ENCODE measurements at places on chromosomes 2 and 18. TPM values are rescaled to one million over a fixed set of nuclear protein-coding genes. Genes with fewer than 3 reads are reported as not detected.
A peak's percentile ranks its signal among the peaks of the same experiment; 100 is the strongest.

KIAA2012 gene
- not detected for total RNA-seq

GRCh38 chr2:68556381-68556780 lies 87.0 kb upstream of the PROKR1 start:
- H3K27ac ChIP-seq: no peak overlapping the region
- no peak overlapping the region for H3K4me3 ChIP-seq
- H3K36me3 ChIP-seq: no peaks in the 10 kb centered on the region
- H3K27me3 ChIP-seq: no peaks in the 10 kb centered on the region
- H3K4me1 ChIP-seq: no peaks in the 10 kb centered on the region

HOXD9 gene
- not detected for total RNA-seq

DNA sequence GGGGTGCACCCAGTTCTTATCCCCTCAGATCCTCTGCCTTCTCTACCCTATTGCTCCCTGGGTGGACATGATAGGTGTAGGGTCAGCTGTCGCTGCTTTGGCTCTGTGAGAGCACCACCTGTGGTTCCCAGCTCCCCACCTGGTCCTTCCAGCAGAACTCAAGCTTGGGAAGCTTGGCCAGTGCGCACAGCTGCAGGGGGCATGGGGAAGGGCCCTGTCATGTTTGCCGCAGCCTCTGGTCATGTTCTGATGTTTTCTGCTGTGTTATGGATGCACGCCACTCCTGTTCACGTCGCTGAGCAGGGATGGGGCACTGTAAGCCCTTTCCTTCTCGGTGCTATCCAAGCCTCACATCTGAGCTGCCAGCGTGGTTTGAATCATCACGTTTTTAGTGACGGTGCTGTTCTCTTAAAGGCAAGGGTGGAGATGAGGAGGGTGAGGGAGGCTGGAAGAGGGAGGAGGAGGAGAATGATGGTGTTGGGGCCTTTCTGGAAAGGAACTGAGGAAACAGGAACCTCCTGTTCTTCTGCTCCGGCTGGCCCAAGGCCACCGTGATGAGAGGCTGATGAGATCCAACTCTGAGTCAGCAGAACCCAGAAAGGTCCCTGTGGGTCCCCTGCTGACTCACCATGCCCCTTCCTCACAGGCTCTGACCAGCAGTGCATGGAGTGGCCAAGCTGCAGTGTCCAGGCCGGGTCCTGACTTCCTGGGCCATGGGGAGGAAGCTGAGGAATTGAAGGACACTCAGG lies 78.0 kb downstream of the LIPG start:
- H3K4me1 ChIP-seq: no peaks in the 10 kb centered on the region
- H3K27me3 ChIP-seq: no peaks in the 10 kb centered on the region
- H3K4me3 ChIP-seq: no peak overlapping the region

DNA sequence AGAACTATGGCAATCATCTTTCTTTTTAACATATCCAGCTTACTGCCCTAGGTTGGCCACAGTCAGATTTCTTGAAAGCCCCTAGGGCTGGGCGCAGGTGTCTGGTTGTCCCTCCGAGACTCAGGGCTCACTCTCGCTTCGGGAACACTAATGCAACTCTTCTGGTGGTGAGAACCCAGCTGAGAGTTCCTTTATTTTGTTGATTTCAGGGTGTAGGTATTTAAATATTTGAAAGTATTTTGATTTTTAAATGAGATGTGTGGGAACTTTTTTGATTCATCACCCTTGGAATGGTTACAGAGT lies 40.7 kb downstream of the INPP4A start:
- no peaks in the 10 kb centered on the region for H3K4me1 ChIP-seq
- no peaks in the 10 kb centered on the region for H3K27me3 ChIP-seq
- no peaks in the 10 kb centered on the region for H3K36me3 ChIP-seq
- no peak overlapping the region for H3K4me3 ChIP-seq
- H3K27ac ChIP-seq: no peak overlapping the region
- no peak for DNase-seq

DNA sequence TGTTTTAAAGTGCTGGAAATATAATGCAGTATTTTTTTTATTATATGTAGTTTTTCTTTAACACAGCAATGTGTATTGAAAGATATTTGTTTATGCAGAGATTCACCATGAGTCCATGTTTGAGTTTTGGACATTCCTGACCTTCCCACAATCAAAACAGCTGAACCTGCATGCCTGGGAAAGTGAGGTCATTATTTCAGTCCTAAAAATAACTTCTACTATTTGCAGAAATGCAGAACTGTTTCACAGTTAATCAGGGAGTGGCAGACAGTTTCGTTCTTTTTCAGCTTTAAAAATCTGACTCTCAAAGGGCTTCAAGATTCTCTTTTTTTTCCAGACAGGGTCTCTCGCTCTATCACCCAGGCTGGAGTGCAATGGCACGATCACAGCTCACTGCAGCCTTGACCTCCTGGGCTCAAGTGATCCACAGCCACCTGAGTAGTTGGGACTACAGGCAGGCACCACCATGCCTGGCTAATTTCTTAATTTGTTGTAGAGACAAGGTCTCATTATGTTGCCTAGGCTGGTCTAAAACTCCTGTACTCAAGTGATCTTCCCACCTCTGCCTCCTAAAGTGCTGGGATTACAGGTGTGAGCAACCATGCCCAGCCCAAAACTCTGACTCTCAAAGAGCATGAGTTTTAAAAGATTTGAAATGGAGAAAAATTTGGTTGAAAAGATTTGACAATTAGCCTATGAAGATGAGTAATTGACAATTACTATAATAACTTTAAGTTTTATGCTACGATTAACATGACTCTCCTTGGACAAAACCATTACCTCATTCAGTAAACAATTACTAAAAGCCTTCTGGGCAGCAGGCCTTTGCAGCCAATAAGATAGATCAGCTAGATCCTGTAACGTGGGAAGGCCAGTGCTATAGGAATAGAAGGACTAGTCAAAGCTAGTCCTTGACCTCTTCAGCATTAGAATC lies 5.0 kb upstream of the MYL12B start:
- peak overlapping the region; percentile 92 for H3K27ac ChIP-seq
- peaks cover 37% of the 10 kb centered on the region for H3K36me3 ChIP-seq
- H3K27me3 ChIP-seq: no peaks in the 10 kb centered on the region
- peaks cover 22% of the 10 kb centered on the region for H3K4me1 ChIP-seq
- DNase-seq: no peak
- no peak overlapping the region for H3K4me3 ChIP-seq

DTNA gene
- 27.6 TPM for total RNA-seq

CNRIP1 gene
- 6.9 TPM for total RNA-seq

RBFA gene
- total RNA-seq: 27.1 TPM

DNA sequence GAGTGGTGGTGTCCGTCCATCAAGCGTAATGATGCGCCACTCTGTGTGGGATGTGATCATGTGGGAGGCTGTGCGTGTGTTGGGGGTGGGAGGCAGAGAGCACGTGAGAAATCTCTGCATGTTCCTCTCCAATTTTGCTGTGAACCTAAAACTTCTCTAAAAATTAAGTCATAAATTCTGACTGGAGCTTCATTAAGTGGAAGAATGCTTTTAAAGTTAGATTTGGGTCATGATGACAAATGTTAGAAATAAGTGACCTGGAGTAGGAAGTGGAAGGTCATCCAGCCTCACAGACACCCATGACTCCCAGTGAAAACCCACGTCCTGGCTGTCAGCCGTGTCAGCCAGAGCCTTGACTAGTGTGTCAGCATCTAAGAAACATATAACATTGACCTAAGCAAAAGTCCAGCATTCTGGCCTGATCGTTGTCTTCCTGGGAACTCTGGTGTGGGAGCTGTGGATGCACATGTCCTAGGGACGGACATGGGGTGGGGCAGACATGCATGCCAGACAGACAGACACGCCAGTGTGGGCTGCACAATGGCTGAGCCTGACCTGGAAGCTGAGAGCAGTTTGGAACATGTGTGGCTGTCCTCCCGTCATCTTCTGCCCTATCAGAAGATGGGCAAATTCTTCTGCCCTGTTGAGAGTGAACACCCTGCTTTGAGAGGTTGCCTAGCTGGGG lies 245.6 kb downstream of the FAM210A start:
- H3K4me1 ChIP-seq: no peaks in the 10 kb centered on the region
- H3K36me3 ChIP-seq: no peaks in the 10 kb centered on the region
- H3K4me3 ChIP-seq: no peak overlapping the region
- no peak overlapping the region for H3K27ac ChIP-seq
- H3K27me3 ChIP-seq: no peaks in the 10 kb centered on the region
- DNase-seq: no peak

GRCh38 chr2:197378494-197379307 lies 56.1 kb downstream of the SF3B1 start:
- no peaks in the 10 kb centered on the region for H3K4me1 ChIP-seq
- H3K4me3 ChIP-seq: no peak overlapping the region
- no peaks in the 10 kb centered on the region for H3K27me3 ChIP-seq

DNA sequence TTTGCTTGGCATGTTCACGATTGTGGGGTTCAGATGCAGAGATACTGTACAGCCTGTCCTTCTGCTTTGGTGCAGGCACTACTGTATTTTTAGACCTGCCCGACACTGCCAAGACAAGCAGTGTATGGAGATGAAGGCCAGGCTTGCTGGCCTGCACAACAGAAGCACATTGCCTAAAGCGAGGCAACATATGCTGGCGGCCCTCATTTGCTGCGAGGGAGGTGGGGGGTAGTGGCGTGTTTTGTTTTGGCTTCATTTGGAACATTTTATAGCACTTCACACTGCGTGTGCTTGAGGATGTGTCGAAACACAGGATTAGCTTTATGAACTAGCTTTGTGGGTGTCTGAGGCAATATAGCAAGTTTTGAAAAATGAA lies 27.0 kb downstream of the TMEM182 start:
- DNase-seq: no peak
- H3K4me1 ChIP-seq: peaks cover 21% of the 10 kb centered on the region
- no peak overlapping the region for H3K4me3 ChIP-seq
- peak overlapping the region; percentile 55 for H3K27ac ChIP-seq
- H3K27me3 ChIP-seq: no peaks in the 10 kb centered on the region

DNA sequence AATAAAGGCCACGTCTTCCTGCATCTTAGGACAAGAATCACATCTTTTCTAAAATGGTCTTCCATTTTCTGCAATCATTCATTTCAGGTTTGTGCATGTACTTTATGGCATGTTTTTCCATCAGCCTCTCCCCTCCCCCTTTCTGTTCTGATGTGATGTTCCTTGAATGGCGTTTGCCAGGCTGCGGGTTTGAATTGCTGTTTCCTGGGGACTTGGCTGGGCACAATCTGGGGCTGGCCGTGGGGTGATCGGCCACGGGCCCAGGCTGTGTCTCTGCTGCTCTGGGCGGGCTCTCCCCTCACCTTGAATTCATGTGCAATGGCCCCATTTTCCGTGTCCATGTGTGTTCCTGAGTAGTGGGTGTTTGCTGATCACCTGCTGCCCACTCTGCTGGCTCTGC lies 15.2 kb downstream of the DGKD start:
- no peak for DNase-seq
- H3K27me3 ChIP-seq: no peaks in the 10 kb centered on the region
- H3K4me1 ChIP-seq: peaks cover 9% of the 10 kb centered on the region
- no peak overlapping the region for H3K27ac ChIP-seq

DNA sequence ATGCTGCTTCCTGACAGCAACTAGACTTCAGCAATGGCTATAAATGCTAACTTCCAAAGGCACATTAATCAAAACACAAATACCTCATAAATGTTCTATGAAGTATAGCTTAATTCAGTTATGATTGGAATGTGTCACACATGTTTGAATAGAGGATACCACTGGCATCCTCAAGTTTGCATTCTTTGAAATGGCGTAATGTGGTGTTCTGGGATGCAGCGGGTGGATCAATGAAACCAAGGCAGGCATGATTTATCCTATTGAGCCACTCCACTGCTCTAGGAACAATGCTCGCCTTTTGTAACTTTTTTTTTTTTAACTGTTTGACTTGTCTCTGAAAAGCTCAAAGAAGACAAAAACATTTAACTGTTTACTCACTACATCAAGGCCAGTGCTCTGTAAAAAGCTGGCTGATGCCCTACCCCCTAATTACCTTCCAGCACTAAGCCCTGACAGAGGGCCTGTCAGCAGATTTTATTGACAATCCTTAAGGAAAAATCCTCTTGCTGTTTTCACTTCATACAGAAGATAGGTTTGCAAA lies 278.8 kb upstream of the SESTD1 start:
- H3K36me3 ChIP-seq: no peaks in the 10 kb centered on the region
- H3K4me3 ChIP-seq: no peak overlapping the region
- DNase-seq: no peak
- H3K4me1 ChIP-seq: no peaks in the 10 kb centered on the region

TMEM182 gene
- total RNA-seq: 5.2 TPM

DNA sequence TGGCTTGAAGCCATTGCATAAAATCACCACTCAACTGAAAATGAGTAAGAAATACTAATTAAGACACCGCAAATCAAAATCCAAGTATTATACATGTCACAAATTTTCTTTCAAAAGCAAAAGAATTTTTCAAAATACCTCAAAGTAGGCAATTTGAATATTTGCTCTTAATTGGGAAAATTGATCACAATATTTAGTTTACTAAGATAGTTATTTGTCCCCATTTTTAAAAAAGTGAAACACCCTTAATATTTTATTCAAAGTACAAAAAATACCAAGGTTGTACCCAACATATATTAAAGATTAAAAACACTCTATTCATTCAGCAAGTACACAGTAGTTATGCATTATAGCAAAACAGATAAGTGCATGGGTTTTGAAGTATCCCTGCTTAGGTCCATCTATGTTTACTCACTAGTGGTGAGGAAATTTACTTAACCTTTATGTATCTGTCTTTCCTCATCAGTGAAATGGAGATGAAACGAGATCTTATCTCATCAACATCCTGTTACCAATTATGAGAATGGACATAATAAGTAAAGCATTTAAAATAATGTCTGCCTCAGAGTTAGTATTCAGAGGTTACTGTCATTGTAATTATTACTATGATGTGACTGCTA lies 35.1 kb downstream of the VPS54 start:
- no peaks in the 10 kb centered on the region for H3K4me1 ChIP-seq
- H3K4me3 ChIP-seq: no peak overlapping the region
- peaks cover 27% of the 10 kb centered on the region for H3K36me3 ChIP-seq
- peak; percentile 9 for DNase-seq
- H3K27me3 ChIP-seq: no peaks in the 10 kb centered on the region

- no peaks in the 10 kb centered on the region for H3K4me1 ChIP-seq
- no peaks in the 10 kb centered on the region for H3K36me3 ChIP-seq
- DNase-seq: no peak
- no peak overlapping the region for H3K27ac ChIP-seq
- no peaks in the 10 kb centered on the region for H3K27me3 ChIP-seq
Observed at GRCh38 chr18:3478262-3478978, 28.4 kb downstream of the TGIF1 start.

DNA sequence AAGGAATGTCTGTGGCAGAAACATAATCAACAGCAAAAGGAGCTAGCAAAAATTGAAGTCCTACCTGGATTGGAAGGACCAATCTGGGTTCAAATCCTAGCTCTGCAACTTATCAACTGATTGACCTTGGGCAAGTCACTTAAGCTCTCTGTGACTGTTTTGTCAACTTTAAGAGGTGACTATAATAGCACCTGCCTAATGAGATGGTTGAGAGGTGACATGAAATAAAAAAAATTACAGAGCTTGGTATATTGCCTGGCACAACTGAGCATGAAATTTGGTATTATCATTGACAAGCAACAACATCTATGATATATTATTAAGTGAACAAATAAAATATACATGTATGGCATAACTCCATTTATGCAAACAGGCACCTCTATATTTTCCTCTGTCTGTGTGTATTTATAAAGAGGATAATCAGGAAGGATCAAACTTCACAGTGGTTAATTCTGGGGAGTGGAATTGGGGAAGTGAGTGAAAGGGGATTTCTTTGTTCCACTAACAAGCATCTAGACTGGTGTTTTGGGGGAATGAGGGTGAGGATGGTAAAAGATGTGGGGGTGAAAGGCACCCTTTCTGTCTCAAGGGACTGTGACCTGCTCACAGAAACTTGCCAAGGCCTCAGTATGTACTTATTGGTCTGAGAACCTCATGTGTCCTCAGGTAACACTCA lies 132.8 kb upstream of the SERTAD2 start:
- H3K4me1 ChIP-seq: peaks cover 4% of the 10 kb centered on the region
- no peak overlapping the region for H3K4me3 ChIP-seq
- H3K27me3 ChIP-seq: no peaks in the 10 kb centered on the region
- no peak overlapping the region for H3K27ac ChIP-seq
- no peak for DNase-seq
- H3K36me3 ChIP-seq: no peaks in the 10 kb centered on the region
